NCI-H1048 (cell line): ENCODE measurements at places on chromosomes 1 and 21.

- DNase-seq = no peak
These were observed 1.5 kb downstream of the CORT start for GRCh38 chr1:10451287-10451686.

GRCh38 chr1:11740258-11741192, 4.6 kb downstream of the AGTRAP start:
- DNase-seq = no peak

GRCh38 chr1:3024588-3024987, 3.3 kb downstream of the ACTRT2 start:
- no peak for DNase-seq

- no peak for DNase-seq
These were observed 40.1 kb downstream of the DSTYK start for GRCh38 chr1:205171369-205171768.
